GM10248 (cell line): ENCODE measurements at places on chromosomes 16 and 17.

DNA sequence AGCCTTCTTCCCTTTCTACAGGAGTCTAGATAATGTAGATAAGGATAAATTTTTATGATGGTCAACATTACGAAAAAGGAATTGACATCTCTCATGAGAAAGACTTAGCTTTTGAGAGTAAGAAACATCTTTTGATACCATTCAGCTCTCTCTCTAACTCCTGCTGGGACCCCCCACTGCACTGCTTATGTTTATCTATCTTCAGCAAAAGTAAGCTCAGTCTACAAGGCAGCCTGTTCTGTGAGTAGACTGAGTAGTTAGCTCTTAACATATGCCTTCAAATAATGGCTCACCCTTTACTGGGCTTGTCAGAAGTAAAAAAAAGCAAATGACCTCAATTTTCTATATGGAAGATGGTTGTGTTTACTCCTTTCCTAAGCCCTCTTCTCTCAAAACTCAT, 372.2 kb upstream of the CDH11 start:
- DNase-seq = no peak

DNA sequence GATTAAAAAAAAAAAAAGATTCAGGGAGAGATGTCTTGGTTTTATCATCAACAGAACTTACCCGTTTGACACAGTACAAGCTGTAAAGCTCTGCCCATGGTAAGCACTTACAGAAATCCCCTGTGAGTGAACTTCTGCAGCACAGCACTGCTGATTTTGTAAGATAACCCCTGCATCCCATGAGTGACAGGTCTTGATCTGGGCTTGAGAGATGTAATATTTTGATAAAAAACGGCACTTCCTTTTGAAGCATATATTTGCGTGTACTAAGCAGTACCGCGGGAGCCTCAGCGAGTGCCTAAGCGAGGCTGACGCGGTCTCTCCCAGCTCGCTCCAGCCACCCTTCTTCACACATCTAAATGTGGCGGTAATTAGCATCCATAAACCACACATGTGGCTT, 50.5 kb downstream of the IKZF3 start:
- DNase-seq = no peak

DNA sequence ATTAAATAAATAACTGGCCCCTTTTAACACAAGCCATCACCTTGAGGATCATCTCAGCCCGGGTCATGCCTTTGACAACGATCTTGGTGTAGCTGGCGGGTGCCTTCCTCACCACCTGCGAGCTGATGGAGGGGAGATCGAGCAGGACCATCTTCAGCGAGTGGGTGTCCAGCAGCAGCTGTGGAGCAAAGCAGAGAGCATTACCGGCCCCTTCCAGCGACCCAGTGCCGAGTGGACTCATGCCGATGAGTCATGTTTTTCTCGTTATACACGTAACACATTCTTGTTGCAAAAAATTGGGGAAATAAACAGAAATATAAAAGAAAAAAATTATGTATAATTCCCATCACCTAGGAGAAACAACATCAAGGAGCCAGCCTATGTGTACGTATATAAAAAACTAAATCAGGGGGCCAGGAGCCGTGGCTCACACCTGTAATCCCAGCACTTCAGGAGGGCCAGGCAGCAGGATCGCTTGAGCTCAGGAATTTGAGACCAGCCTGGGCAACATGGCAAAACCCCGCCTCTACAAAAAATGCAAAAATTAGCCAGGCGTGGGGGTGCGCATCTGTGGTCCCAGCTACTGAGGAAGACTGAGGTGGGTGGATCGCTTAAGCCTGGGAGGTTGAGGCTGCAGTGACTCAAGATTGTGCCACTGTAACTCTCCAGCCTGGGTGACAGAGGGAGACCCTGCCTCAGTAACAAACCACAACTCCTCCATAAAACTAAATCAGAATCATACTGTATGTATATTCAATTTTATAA, 169.1 kb upstream of the RPH3AL start:
- no peak for DNase-seq

GRCh38 chr17:67270416-67270815, 25.4 kb upstream of the HELZ start:
- no peak for DNase-seq

DNA sequence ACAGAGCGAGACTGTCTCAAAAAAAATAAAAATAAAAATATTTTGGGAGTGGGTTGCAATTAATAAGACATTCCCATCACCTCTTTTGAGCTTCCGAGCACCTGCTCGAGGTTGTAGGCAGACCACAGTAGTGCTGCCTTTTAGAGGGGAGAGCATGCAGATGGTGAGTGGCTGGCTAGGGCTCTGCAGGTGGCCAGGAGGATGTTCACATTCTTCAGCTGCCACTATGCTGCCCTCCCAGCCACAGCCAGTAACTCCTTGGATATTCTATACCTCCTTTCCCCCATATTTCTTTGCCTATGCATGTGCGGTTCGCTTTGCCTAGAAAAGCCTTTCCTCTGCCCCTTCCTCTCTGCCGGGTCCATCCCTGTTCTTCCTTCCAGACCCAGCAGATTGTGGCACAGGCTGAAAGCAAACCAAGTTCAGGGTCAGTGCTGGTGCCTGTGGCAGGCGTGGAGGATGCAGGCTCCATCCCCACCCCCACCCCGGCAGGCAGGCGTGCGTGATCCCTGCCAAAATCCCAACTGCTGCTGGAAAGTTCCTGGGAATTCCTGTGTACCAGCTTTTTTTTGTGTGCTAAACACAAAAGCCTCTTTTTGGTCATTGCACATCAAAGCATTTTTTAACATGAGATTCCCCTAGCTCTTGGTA, 33.8 kb upstream of the CMIP start:
- DNase-seq = no peak

- DNase-seq = peak; percentile 78
Measured at GRCh38 chr17:35432176-35433074, at the start of gene SLFN12. Gene SLFN12, minus strand, starts transcription at chr17:35432500. Its CDS starts 9,472 bp downstream, at chr17:35423028.

DNA sequence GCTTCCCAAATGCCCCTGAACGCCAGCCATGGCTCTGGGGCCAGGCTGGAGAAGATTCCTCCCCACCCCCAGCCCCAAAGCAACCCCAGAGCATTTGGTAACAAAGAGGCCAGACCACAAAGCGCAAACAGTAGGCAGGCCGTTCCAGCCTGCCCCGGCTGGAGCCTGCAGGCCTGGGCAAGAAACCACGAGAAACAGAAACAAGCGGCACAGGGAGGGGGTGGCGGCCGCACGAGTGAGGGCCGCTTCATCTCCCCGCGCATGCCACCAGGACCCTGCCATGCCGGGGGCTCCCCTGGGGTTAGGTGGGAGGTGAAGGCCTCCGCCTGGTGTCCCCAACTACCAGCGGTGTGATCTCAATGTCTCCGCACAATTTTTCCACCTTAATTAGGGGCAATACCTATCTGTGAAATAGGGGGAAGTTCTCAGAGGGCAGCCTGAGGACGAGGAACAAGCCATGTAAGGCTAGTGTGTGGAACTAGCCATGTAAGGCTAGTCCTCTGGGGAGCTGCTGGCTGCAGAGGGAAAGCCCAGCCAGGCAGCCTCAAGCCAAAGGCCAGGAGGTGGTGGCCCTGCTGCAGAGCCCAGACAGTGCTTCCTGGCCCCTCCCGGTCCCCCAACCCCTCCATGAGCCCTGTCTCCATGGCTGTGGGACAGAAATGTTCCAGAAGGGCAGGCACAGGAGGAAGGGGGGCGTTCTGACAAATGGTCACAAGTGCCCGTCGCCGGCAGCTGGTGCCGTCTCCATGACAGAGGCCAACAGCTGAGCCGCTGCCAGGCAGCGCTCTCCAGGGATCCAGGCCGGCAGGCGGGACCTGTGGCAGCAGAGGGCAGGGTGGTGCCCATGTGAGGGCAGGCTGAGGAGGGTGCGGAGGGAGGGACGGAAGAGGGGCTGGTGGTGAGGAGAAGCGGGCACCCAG, 14.5 kb upstream of the MTSS2 start:
- DNase-seq = no peak

DNA sequence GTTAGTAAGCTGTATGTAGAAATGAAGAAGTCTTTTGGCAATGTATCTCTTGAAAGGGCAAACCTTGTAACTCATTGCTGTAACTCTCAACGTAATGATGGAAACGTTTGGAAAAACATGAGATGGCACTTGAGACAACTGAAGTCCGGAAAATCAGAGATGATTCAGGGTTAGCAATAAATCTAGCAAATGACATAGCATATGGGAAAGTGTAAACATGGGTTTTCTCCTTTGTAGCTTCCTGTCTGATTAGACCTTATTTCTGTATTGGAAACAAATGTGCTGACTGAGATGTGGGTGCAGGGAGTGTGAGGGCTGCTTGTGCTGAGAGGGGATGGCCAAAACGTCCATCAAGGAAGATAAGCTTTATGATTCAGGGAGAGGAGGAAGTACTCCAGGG, 110.7 kb upstream of the FAM20A start:
- no peak for DNase-seq

- peak; percentile 93 for DNase-seq
Measured at GRCh38 chr17:41665566-41666236, 23.0 kb upstream of the EIF1 start.

GRCh38 chr16:85193115-85193493, 80.8 kb upstream of the CIBAR2 start:
- DNase-seq = no peak

DNA sequence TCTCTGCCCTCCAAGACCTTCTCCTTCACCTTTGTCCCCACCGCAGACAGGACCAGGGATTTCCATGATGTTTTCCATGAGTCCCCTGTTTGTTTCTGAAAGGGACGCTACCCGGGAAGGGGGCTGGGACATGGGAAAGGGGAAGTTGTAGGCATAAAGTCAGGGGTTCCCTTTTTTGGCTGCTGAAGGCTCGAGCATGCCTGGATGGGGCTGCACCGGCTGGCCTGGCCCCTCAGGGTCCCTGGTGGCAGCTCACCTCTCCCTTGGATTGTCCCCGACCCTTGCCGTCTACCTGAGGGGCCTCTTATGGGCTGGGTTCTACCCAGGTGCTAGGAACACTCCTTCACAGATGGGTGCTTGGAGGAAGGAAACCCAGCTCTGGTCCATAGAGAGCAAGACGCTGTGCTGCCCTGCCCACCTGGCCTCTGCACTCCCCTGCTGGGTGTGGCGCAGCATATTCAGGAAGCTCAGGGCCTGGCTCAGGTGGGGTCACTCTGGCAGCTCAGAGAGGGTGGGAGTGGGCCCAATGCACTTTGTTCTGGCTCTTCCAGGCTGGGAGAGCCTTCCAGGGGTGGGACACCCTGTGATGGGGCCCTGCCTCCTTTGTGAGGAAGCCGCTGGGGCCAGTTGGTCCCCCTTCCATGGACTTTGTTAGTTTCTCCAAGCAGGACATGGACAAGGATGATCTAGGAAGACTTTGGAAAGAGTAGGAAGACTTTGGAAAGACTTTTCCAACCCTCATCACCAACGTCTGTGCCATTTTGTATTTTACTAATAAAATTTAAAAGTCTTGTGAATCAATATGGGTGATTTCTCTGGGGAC, 12.2 kb downstream of the CX3CL1 start:
- DNase-seq = no peak

DNA sequence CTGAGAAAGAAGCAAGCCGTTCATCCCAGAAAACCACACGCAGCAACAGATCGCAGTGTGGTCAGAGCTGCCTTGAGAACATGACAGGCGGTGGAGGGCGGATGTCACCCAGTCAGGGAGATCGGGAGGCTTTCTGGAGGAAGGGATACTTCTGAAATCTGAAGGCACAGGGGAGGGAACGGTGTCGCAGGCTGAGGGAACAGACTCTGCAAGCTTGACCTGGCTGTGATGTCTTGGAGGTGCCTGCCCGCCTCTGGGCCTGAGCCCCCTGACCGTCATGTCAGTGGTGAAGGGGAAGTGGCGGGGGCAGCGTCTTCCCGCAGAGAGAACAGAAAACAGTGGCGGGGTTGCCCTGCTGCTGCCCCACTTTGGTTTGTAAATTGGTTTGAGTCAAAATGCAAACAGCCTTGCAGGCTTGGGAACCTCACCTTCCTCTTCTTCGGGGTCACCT, 8.1 kb upstream of the ATP2A3 start:
- DNase-seq = no peak

DNA sequence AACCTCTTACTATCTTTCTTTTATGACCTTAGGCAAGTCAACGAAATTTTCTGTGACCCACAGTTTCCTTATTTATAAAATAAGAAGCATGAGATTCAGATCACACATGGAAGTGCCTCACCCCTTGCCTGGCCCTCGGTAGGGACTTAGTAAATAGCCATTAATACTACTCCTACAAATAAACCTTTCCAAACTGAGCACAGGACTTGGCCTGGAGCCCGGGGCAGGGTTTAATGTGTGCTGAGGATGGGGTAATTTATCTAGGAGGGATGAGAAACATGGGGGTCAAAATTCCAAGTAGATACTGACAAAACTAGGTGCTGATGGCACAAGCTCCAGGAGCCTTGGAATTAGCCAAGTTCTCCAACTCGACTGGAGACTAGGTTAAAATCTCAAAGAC, 35.0 kb downstream of the PITPNC1 start:
- DNase-seq = no peak

- DNase-seq = no peak
Measured at GRCh38 chr17:3960764-3961163, 3.5 kb downstream of the ATP2A3 start.
